ENCODE measurements at places on chromosomes 5 and 9. TPM values are rescaled to one million over a fixed set of nuclear protein-coding genes. Genes with fewer than 3 reads are reported as not detected.

- no peak for DNase-seq
Measured at GRCh38 chr9:130022566-130023143, 20.3 kb downstream of the FNBP1 start.

DNA sequence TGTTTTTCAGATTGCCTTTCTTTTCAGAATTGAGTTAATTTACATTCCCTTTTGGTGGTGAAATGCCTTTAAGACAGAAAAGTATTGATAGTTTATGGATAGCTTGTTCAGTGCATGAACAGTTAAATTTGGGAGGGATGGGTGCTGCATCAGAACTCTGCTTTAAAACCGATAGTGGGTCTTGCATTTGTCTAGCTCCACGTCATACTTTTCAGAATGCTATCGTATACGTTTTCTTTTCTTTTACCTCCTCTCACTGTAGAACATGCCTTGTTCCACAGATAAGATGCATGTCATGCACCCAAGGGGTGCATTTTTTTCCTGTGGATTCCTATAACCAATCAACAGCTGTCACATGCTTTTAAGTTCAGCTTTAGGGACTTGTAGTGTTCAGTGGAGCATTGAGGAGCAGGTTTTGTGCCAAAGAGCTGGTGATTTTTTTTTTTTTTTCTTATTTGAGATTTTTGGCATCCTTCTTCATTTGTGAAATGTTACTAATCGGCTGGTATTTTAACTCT lies 2.3 kb downstream of the SLC44A1 start:
- DNase-seq: no peak

- DNase-seq: no peak
Measured at GRCh38 chr5:172534229-172535107, 80.1 kb upstream of the SH3PXD2B start.

DNA sequence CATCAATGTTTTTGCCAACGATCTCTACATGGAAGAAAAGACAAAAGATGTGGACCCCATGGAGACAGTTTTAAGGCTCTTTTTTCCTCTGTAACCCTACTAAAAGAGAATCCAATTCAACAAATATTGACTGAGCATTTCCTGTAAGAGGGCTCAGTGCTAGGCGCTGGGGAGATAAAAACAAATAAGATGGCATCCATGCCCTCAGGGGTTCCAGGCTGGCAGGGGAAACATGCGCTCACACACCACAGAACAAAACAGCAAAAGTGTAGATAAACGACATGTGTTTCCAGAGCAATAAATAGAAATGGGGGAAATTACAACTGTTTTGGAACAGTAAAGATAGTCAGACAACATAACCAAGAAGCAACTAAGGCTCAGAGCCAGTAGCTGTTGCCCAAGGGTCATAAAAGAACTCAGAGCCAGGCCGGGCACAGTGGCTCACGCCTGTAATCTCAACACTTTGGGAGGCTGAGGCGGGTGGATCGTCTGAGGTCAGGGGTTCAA lies 25.2 kb downstream of the ZNF608 start:
- DNase-seq: no peak

- no peak for DNase-seq
Measured at GRCh38 chr9:116087246-116087645, 66.3 kb upstream of the PAPPA start.

GRCh38 chr9:87402537-87402936 lies 95.1 kb upstream of the DAPK1 start:
- DNase-seq: no peak

GRCh38 chr5:178590141-178590923 lies at the start of gene COL23A1:
Gene COL23A1, minus strand, starts transcription at chr5:178590393.
- peak; percentile 85 for DNase-seq

GRCh38 chr9:27043176-27043575 lies 37.7 kb upstream of the LRRC19 start:
- DNase-seq: no peak

DNA sequence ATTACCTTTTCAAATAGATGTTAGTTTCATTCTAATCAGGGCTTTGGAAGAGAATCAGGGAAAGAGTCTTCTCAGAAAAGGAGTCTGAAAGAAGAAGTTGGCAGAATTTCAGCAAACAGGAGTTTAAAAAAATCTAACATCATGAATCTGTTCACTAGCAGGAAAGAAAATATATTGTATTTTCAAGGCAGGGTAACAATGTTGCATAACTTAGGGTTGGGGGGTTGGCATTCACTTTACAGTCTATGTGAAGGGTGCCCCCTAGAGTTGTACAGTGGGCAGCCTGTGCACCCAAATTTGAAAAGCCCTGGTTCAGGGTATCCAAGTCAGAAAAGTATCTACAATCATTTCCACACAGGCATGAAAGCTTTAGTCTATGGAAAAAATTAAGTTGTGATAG lies 348.4 kb upstream of the SLC30A5 start:
- peak; percentile 71 for DNase-seq

GRCh38 chr9:126791406-126792230 lies 13.2 kb upstream of the ZBTB43 start:
- no peak for DNase-seq

GRCh38 chr5:98144116-98144515 lies 629.3 kb upstream of the RGMB start:
- DNase-seq: no peak

GRCh38 chr5:124240732-124241131 lies 505.7 kb downstream of the ZNF608 start:
- no peak for DNase-seq

GRCh38 chr5:17989036-17989435 lies 354.8 kb downstream of the TAF11L14 start:
- DNase-seq: no peak

GRCh38 chr9:113707953-113708695 lies 168.0 kb upstream of the ZNF618 start:
- peak; percentile 45 for DNase-seq

DNA sequence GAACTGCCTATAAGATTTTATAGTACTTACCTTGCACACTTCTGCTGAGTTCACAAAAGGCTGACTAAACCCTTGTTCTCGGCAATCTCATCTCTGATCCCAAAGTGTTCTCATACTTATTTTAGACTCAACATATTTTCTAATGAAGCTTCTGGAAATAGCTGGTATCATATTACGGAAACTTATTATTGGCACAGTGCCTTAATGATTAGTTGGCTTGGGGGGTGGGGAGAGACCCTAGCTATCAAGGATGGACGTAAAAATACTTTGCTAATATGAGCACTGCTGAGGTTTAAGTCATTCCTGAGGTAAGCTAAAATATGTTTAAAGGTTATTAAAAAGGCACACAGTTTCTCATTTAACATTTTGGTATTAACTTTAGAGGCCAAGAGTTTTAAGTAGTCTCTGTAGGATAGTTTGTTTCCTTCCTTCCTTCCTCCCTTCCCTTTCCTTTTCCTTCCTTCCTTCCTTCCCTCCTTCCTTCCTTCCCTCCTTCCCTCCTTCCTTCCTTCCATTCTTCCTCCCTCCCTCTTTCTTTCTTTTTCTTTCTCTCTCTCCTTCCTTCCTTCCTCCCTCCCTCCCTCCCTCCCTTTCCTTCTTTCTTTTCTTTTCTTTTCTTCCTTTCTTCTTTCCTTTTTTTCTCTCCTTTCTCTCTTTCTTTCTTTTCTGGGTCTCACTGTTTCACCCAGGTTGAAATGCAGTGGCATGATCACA lies 31.5 kb downstream of the ZSWIM6 start:
- DNase-seq: no peak

DNA sequence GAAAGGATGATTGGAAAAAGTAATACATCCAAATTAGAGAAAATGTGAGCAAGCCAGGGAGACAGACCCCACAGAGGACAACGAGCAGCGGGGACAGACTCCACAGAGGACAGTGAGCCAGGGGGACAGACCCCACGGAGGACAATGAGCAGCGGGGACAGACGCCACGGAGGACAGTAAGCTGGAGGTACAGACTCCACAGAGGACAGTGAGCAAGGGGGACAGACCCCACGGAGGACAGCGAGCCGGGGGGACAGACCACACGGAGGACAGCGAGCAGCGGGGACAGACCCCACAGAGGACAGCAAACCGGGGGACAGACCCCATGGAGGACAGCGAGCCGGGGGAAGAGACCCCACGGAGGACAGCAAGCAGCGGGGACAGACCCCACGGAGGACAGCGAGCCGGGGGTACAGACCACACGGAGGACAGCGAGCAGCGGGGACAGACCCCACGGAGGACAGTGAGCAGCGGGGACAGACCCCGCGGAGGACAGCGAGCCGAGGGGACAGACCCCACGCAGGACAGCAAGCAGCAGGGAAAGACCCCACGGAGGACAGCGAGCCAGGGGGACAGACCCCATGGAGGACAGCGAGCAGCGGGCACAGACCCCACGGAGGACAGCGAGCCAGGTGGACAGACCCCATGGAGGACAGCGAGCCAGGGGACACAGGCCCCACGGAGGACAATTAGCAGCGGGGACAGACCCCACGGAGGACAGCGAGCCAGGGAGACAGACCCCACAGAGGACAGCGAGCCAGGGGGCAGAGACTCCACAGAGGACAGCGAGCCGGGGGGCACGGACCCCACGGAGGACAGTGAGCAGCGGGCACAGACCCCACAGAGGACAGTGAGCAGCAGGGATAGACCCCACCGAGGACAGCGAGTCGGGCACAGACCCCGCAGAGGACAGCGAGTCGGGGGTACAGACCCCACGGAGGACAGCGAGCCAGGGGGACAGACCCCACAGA lies 1.9 kb upstream of the ZDHHC11 start:
- no peak for DNase-seq

GRCh38 chr9:120895951-120896350 lies 19.0 kb upstream of the PHF19 start:
- no peak for DNase-seq

DNA sequence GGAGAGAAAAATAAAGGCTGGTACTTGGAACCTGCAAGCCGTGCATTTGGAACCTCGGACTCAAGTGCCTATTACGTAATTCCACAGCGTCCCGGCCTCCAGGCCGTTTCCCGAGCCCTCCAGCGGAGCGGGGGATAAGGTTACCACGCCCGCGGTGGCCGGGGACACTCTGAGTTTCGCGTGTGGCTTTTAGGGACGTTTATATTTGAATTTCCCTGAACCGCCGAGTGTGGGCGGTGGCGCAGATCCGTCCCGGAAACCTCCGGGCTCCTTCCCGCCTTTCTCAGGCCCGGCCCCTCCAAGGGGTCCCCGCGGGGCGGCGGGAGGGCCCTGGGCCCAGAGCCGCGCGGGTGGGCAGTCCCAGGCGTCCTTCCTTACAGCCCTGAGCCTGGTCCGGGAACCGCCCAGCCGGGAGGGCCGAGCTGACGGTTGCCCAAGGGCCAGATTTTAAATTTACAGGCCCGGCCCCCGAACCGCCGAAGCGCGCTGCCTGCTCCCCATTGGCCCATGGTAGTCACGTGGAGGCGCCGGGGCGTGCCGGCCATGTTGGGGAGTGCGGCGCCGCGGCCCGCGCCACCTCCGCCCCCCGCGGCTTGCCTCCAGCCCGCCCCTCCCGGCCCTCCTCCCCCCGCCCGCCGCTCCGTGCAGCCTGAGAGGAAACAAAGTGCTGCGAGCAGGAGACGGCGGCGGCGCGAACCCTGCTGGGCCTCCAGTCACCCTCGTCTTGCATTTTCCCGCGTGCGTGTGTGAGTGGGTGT lies at the start of gene LMNB1:
LMNB1 (plus strand) TSS at position 638 of the 758 bp plus-strand sequence. CDS start 373 bp downstream, outside the sequence.
- DNase-seq: peak; percentile 98

GRCh38 chr9:20408513-20408912 lies 213.8 kb downstream of the MLLT3 start:
- peak; percentile 26 for DNase-seq

Gene GABRB2
- polyA plus RNA-seq: 0.58 TPM

Gene IFNB1
- not detected for polyA plus RNA-seq

Gene PCDHB15
- 8.6 TPM for polyA plus RNA-seq

Gene DDX4
- polyA plus RNA-seq: not detected

Gene NR5A1
- not detected for polyA plus RNA-seq

Gene NFIB
- 85.1 TPM for polyA plus RNA-seq

Gene NTRK2
- 8.9 TPM for polyA plus RNA-seq

Gene DMRTA1
- 0.05 TPM for polyA plus RNA-seq

Gene SAPCD2
- 6.2 TPM for polyA plus RNA-seq

Gene ANKRD31
- 0.06 TPM for polyA plus RNA-seq

Data from muscle of leg (tissue), 16 donors.